ENCODE measurements at places on chromosomes 13 and 19.

GRCh38 chr19:29325241-29325975, 112.5 kb upstream of the UQCRFS1 start:
- no peak for DNase-seq

DNA sequence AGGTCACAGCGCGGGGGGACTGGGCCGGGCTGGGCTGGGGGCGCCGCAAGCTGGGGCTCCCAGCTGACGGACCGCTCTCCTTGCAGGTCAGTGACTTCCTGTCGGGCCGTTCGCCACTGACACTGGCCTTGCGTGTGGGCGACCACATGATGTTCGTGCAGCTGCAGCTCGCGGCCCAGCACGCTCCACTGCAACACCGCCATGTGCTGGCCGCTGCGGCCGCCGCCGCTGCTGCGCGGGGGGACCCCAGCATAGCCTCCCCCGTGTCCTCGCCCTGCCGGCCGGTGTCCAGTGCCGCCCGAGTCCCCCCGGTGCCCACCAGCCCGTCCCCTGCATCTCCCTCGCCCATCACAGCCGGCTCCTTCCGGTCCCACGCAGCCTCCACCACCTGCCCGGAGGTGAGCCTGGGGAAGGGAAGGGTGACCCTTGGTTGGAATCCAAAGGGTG, 5.7 kb downstream of the MIDN start:
- DNase-seq = no peak

DNA sequence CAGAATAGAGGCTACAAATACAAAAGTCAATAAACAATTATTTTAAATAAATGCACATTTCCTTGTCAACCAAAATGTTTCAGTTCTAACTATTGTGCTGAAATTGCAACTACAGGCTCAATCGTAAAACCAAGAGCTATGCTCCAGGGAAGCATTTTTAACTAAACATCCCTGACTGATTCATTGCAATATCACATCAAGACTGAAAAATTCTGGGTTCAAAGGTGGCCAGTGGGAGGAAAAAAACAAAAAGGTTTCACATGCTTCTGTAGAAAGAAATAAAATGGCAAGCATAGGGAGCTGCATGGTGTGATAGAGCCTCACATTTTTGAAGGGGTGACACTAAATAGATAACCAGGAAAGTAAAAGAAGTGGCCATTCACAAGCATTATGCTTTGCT, 862.8 kb downstream of the PCDH9 start:
- no peak for DNase-seq

DNA sequence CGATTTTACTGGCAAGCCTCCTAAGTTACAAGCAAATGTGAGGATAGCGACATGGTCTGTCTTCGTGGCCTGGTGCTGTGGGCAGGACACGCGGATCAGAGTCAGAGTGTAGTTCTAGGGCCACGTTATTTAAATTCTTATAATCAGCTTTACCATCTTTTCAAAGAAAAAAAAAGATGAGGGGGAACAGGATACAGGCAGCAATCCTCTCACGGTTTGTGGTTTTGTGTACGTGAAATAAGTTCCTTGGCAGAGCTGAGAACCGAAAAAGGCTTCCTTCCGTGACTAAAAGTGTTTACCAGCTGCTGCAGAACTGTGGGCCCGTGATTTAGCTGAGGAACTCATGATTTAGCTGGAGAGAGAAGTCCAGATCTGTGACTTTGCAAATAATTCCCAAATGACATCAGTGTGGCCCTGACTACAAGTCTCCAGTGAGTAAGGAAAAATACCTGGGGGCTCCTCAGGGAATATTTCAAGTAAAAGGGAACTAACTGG, 27.2 kb downstream of the RCBTB2 start:
- no peak for DNase-seq

GRCh38 chr19:28569132-28570131, 643.5 kb downstream of the UQCRFS1 start:
- no peak for DNase-seq

DNA sequence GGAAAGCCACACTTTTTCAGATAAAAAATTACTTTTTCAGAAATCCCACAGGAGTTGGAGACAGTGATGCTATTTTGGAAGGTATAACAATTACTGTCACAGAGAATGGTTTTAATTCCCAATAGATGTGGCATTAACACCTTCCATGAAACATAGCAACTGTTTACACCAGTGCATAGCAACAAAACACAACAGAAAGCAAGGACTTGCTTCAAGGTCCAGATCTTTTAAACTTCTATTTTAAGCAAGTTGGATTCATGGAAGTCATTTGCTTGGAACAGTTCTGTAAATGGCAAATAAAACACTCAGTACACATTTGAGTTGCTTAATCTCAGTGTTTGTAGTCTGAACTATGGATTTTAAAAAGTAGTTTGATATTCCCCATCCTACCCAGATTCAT, 385.9 kb upstream of the SPRY2 start:
- DNase-seq = no peak

DNA sequence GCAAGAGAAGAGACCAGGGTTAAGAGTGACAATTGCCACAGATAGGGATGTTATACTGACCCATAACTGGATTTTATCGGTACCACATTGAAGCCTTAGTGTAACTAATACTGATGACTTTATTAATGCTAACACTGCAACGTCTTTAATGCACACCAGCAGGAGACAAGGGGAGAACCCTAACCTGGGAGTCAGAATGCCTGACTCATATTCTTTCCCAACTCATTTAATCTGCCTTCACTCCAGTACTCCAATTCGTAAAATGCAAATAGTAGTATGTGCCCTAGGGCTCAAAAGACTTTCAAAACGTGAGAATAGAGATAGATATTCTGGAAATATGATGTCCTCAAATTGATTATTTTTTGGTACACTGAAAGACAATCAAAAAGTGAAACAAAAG, 62.4 kb downstream of the GPC6 start:
- DNase-seq = no peak

GRCh38 chr13:67645874-67646467, 415.8 kb upstream of the PCDH9 start:
- no peak for DNase-seq

DNA sequence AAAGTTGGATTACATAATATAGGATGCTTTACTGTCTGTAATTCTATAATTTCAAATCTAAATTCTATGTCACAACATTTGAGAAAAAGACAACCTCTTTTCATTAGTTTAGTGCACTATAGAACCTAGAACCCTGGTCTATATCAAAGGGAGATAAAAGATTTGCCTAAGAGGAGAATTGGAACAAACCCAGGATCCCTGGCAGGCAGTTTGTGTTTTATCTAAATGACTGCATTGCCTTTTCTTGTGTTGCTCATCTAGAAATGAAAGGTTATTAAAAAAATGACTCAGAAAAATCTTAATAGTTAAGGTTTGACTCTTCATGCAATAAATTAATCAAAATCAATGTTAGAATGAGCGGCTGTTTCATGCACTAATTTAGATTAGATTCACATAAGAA, 96.7 kb downstream of the PCDH9 start:
- no peak for DNase-seq

DNA sequence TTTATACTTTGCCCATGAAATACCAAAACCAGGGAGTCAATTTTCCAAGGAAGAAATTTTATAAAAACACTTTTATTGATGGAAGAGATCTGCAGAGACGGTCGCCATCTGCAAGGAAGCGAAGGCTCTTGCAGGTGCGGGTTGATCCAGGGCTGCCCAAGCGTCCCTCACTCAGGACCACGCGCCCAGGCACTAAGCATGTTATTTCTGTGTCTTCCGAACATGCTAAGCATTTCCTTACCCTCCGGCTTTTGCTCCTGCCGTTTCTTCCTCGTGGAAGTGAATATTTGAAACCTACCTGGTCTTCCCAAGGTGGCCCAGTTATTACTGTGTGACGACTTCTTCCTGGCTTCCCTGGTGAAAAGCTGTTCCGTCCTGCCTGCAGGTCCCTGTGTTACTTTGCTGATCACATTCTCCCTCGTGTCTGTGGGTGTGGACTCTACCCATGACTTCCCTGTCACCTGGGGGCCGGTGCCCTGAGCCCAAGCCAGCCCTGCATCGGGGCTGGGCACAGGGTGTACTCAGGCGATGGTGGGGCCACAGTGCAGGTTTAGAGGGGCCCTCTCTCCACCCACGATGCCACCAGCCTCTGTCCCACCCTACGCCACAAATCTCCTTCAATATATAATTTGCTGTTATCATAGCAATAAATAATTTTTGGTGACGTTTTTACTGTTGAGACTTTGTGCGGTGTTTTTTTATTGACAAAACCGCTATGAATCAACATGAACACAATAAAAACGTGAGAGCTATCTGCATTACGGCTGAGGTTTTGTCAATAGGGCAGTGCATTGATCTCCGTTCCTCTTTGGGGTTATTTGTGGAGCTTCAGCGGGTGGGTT, 119.4 kb downstream of the URI1 start:
- DNase-seq = no peak

Measured in T-helper 17 cell (primary cell).